Activated naive CD8-positive, alpha-beta T cell treated with anti-CD3 and anti-CD28 coated beads, Interleukin-2, amount 10 ng/mL, durations not matched to agents 7 days and 5 days (primary cell): ENCODE measurements at places on chromosomes 16 and 17.

- DNase-seq, result no peak
- no peaks in the 10 kb centered on the region for H3K36me3 ChIP-seq
- no peak overlapping the region for H3K4me3 ChIP-seq
- peaks cover 8% of the 10 kb centered on the region for H3K4me1 ChIP-seq
Measured at GRCh38 chr17:7289256-7290032, 5.0 kb downstream of the YBX2 start.

GRCh38 chr17:27995554-27995953 lies 46.9 kb upstream of the NLK start:
- no peak overlapping the region for H3K4me3 ChIP-seq
- no peak overlapping the region for H3K27ac ChIP-seq
- H3K4me1 ChIP-seq, result no peaks in the 10 kb centered on the region
- H3K36me3 ChIP-seq, result no peaks in the 10 kb centered on the region
- peaks cover 38% of the 10 kb centered on the region for H3K27me3 ChIP-seq

DNA sequence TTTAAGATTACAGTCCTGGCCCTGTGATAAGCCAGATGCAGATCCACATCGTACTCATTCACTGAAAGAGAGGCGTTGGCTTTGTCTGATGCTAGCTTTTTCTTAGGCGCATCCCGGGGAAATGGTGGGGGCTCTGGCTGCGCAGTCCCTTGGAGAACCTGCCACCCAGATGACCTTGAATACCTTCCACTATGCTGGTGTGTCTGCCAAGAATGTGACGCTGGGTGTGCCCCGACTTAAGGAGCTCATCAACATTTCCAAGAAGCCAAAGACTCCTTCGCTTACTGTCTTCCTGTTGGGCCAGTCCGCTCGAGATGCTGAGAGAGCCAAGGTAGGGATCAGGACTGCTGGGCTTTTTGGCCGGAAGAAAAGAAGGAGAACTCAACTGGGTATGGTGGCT lies 24.0 kb downstream of the POLR2A start:
- H3K27me3 ChIP-seq, result no peaks in the 10 kb centered on the region
- DNase-seq, result no peak
- no peak overlapping the region for H3K4me3 ChIP-seq
- H3K4me1 ChIP-seq, result peaks cover 2% of the 10 kb centered on the region
- H3K27ac ChIP-seq, result no peak overlapping the region

- peak overlapping the region; percentile 79 for H3K27ac ChIP-seq
- peaks cover 10% of the 10 kb centered on the region for H3K36me3 ChIP-seq
- DNase-seq, result peak; percentile 89
- H3K4me1 ChIP-seq, result peaks cover 13% of the 10 kb centered on the region
Measured at GRCh38 chr17:29579866-29580771, 9.3 kb downstream of the GIT1 start.
